Hepatocyte (in vitro differentiated cells): ENCODE measurements at places on chromosomes 13 and 19. TPM values are rescaled to one million over a fixed set of nuclear protein-coding genes. Genes with fewer than 3 reads are reported as not detected.

The ACP5 gene
- 16.6 and 18.1 TPM in 2 replicates for total RNA-seq

The TGFBR3L gene
- 0.52 TPM in 1 of 2 replicates, not detected in the other for total RNA-seq

The BEST2 gene
- not detected in 2 replicates for total RNA-seq

The CKM gene
- 0.40 and 1.3 TPM in 2 replicates for total RNA-seq

The CRLF1 gene
- 8.6 and 13.9 TPM in 2 replicates for total RNA-seq

The PLPP2 gene
- 9.9 TPM in 2 replicates for total RNA-seq

The TMEM59L gene
- total RNA-seq, result 0.40 and 1.5 TPM in 2 replicates

The CATSPERD gene
- not detected in 2 replicates for total RNA-seq

The KIR2DL4 gene
- total RNA-seq, result not detected in 2 replicates

The EXOC3L2 gene
- 0.08 and 1.3 TPM in 2 replicates for total RNA-seq

The ZNF844 gene
- 11.2 and 13.8 TPM in 2 replicates for total RNA-seq

The PINLYP gene
- 4.7 and 11.4 TPM in 2 replicates for total RNA-seq
